ENCODE measurements at places on chromosomes 13 and 19.

GRCh38 chr19:3213159-3213558 lies 11.3 kb upstream of the CELF5 start:
- DNase-seq = no peak

DNA sequence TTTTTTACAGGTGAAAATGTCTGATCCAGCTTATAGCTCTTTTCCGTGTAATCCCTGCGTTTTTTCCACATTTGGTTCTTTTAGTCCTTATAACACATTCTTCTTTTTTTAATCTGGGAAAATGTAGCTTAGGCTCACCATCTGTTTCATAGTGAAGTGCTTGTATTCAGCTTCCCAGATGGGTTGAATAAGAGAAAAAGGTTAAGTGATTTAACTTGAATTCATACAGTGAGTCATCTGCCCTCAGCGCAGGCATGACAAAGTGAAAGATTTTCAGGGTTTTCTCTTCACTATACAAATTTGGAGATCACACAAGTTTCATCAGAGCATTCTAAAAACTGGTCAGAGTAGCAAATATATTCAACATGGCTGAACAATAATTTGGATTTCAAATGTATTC lies 224.8 kb downstream of the SPRY2 start:
- no peak for DNase-seq

- no peak for DNase-seq
Measured at GRCh38 chr19:3646336-3647092, 19.9 kb upstream of the CACTIN start.

- DNase-seq = no peak
Measured at GRCh38 chr13:52804202-52804641, 44.2 kb downstream of the PCDH8 start.

- DNase-seq = no peak
Measured at GRCh38 chr13:99803141-99803540, 168.4 kb downstream of the ZIC5 start.

GRCh38 chr13:41077475-41077874 lies 16.2 kb downstream of the WBP4 start:
- DNase-seq = no peak

- DNase-seq = no peak
Measured at GRCh38 chr13:103195762-103196161, 129.5 kb upstream of the SLC10A2 start.

DNA sequence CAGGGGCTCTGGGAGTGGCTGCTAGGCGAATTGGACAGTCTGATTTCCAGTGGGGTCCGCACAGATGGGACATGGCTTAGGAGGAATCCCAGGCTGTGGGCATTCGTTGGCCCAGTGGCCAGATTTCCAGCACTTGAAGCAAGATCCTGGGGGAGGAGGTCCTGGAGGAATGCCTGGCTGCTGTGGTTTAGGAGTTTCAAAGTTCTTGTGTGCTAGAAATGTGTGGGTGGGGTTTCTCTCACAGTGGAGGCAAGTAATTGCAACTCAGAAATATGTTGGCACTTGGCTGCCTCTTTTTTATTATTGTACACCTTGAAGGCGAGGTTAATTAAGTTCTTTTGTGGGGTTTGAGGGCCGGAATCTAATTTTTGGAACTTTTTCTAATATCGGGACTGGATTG lies 17.1 kb downstream of the IGFL3 start:
- DNase-seq = no peak

DNA sequence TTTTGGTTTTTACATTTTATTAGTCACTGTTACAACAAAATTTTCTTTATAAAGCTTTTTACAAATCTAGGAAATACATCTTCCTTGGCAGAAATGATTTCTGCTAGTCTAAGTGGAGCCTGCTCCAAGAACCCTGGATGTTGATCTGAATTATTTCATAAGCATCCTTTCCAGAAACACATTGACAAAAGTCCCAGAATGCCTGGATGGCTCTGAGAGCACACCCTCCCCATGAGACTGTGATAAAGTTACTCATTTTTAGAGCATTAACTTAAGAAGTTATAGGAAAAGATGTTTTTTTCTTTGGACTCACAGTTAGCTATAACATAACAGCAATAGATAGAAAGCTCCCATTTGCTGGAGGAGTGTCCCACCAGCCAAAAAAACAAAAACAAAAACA lies 559.6 kb upstream of the SPRY2 start:
- DNase-seq = no peak

- DNase-seq = peak; percentile 26
Measured at GRCh38 chr19:13847407-13848339, 29.3 kb upstream of the NANOS3 start.

DNA sequence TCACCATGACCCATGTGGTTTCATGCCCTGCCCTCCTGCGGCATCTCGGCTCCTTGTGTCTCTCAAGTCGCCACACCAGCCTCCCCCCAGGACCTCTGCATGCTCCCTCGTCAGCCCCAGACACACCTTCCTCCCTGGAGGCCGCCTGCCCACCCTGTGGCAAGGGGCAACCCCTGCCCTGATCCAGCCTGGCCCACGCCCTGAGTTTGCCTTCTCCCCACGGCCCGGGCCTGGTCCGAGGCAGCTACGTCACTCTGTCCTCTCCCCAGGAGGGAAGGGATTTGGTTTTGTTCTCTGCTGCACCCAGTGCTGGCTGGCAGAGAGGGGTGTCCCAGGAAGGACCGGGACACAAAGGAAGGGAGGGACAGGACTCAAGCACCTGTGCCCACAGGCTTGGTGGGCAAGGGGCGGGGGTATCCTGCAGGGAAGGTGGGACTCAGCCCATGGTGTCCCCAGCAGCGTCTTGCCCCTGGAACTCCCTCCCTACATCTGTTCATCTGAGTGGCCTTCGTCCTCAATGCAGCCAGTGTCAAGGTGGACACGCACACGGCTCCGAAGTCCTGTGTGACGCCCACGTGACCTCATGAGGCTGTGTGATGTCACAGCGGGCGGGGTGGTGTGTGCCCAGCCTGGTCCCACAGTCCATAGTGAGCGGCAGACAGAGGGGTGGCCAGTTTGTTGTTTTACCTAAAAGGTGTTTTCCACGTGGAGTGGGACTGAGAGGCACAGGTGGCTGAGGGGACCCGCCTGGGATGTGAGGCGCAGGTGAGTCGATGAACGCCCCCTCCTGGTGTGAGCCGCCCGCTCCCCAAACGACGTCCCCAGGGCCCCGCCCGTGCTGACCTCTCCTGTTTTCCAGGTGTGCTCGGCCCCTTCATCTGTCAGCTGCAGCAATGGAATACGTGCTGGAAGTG lies at the start of gene TEX29:
TSS of gene TEX29 (plus strand) at position 645 of the 914 bp plus-strand sequence. CDS start at position 894, 249 bp downstream.
- DNase-seq = no peak

DNA sequence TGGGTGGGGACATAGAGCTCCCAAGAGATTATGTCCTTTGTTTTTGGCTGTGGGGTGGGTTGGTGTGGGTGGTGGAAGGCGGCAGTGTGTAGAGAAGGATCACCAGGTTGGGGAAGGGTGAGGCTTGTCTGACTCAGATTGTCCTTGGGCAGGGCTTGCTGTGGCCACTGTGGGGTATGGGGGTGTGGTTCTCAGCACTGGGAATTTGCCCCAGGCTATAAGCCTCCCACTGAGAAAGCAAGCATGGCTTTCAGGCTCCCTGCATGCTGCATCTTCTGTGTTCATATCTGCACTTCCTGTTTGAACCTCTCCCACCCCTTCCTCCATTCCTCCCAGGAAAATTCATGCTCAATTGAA lies 34.9 kb downstream of the DNAJC15 start:
- DNase-seq = peak; percentile 94
